SHP77 (cell line): ENCODE measurements at places on chromosomes 12 and 14.

DNA sequence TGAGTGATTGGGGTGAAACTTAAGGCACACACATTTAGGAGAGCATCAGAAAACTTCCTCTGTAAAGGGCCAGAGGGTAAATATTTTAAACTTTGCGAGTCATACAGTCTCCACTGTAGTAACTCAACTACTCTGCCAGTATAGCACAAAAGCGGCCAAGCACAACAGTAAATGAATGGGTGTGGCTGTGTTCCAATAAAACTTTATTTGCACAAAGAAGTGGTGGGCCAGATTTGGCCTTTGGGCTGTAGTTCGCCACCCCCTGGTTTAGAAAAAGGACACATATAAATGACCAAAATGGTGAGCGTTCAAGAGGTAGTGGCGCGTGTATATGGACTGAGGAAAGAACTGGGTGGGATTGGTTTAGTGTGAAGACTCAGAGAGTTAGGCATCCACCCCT lies 109.9 kb downstream of the CALM1 start:
- no peak for DNase-seq

- no peak for DNase-seq
Measured at GRCh38 chr14:104980611-104981531, 2.7 kb upstream of the AHNAK2 start.

DNA sequence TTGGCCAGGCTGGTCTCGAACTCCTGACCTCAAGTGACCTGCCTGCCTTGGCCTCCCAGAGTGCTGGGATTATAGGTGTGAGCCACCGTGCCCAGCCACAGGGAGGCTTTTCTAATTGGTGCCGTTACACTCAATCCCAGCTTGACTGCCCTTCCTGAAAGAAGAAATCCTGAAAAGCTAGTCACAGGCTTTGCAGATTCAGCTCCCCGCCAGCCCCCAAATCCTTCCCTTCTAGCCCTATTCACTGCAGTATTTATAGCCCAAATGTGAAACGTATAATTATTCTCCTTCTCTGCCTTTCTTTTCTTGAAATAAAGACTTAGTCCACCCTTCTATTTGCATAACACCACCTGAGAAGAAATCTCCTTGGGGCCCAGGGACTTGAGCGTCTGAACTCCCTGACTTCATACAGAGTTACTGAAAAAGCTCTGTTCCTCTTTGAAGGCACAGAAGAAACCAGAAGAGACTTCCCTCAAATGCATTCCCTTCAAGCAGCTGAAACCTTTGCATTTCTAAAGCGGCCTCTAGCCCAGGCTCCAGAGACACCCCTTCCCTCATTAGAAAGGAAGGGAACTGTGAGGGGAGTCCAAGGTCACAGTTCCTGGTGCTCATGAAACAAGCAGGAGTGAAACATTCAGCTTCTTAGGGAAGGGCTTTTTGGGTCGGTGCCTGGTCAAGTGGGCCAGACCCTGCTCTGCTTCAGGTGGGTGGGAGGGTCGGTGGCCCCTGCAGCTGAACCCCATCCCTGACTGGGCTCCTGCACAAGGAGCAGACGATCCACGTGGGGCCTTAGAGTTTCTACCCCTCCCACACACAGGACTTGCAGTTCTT lies 42.3 kb upstream of the BATF start:
- no peak for DNase-seq

GRCh38 chr12:128600886-128601285 lies 222.9 kb downstream of the SLC15A4 start:
- DNase-seq: no peak

DNA sequence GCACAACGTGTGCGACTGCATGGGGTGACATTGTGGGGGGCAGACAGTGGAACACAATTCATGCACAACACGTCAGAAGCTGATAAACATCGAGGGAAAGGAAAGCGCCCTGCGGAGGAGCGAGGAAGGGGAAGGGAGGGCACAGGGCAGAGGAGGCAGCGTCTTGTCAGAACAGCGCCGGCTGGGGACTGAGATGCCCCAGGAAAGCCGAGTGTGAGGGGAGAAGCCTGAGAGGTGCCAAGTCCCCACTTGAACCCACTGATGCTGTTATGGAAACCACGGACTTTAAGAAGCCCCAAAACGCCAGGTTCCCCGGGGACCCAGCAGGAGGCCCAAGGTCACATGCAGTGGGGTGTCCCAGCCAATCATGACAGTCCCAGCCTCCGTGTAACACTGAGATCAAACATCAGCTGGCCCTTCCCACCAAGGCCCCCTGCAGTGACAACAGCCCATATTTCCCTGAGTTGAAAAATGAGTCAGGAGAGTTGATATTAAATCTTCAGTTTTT lies 70.0 kb downstream of the GALNT9 start:
- DNase-seq: no peak

GRCh38 chr12:113470871-113471618 lies 626 bp downstream of the LHX5 start:
- no peak for DNase-seq

DNA sequence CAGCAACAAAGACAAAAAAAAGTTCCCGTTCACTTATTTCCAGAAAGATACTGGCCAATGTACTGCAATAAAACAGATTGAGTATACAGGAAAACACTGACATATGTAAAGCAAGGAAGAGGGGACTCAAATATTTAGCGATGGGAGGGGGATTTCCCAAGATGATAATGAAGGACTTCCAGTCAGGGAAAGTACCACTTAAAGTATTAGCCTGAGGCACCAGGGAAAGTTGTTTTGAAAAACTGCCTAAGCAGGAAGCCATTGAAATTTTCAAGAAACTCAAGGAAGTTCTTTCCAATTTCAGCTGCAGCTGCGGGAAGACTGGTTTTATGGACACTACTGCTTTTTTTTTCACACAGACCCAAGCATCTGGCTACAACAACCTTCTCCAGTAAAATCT lies 1007.4 kb upstream of the NOVA1 start:
- no peak for DNase-seq

- DNase-seq: no peak
Measured at GRCh38 chr14:41051801-41052200, 554.9 kb upstream of the LRFN5 start.

DNA sequence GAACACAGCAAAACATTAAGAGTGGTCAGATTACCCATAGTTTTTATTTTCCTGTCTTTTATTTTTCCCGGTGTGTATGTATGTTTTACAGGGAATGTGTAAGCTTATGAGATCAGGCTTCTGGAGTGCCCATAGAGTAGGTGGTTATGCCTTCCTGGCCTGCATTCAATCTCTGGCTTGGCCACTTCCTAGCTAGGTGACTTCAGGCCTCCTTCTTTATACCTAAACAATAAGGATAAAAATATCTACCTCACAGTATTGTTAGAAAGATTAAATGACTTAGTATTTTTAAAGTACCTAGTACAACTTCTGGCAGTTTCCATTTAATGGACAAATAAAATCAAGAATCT lies 42.4 kb downstream of the ITPR2 start:
- no peak for DNase-seq

GRCh38 chr14:69335371-69335771 lies 62.7 kb downstream of the ERH start:
- no peak for DNase-seq

- DNase-seq: peak; percentile 16
Measured at GRCh38 chr14:61461808-61462275, 140.5 kb downstream of the PRKCH start.

GRCh38 chr12:52285851-52286530 lies 5.3 kb downstream of the KRT81 start:
- no peak for DNase-seq

DNA sequence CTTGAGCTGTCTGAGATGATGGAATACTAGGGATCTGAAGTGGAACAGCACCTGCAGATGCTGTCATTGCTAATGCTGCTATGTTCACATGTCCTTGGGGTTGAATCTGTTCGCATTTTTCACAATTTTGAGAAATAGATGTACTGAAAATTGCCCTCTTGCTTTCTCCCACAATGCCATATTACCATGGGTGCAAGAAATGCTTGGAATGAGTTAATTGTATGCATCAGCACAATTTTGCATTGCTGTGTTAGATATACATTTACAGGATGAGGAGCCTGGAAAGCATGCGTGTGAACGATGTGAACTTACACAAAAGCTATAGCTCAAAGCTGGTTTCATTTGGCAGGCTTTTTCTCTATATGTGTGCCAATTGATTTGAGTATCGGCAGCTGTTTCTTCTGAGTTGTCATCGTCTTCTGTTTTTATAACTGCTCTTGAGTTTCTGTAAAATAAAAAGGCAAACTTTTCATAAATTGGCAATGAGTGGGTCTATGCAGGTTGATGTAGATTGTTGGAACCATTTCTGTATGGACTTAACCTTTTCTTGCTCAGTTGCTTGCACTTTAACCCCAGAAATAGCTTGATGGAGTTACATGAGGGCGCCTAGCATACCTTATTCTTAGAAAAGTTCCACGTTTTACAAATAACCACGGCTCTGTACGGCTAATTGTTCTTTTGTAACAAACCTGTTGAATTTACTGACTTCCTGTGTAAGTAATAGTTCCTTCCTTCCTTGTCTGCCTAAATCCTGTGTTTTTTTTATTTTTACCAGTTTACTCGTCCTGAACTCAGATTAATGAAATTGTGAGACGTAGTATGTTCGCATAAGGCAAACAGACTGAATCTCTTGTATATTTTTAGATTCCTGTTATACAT lies 105.9 kb downstream of the FGD4 start:
- DNase-seq: no peak

- peak; percentile 81 for DNase-seq
Measured at GRCh38 chr12:131830335-131830913, 2.2 kb downstream of the MMP17 start.

DNA sequence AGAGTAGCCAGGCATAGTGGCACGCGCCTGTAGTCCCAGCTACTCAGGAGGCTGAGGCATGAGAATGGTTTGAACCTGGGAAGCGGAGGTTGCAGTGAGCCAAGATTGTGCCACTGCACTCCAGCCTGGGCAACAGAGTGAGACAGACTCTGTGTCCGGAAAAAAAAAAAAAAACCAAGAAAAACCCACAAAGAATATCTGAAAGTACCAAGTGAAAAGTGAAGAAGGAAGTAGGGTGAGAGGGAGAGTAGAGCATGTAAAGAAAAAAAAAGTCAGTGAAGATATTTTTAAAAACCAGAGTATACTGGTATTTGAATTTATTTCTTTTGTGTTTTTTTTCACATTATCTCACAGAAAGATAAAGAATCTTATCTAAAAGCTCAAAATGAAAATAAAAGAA lies 43.3 kb upstream of the ISM2 start:
- DNase-seq: no peak

GRCh38 chr12:108048686-108049085 lies 80.4 kb upstream of the WSCD2 start:
- no peak for DNase-seq

DNA sequence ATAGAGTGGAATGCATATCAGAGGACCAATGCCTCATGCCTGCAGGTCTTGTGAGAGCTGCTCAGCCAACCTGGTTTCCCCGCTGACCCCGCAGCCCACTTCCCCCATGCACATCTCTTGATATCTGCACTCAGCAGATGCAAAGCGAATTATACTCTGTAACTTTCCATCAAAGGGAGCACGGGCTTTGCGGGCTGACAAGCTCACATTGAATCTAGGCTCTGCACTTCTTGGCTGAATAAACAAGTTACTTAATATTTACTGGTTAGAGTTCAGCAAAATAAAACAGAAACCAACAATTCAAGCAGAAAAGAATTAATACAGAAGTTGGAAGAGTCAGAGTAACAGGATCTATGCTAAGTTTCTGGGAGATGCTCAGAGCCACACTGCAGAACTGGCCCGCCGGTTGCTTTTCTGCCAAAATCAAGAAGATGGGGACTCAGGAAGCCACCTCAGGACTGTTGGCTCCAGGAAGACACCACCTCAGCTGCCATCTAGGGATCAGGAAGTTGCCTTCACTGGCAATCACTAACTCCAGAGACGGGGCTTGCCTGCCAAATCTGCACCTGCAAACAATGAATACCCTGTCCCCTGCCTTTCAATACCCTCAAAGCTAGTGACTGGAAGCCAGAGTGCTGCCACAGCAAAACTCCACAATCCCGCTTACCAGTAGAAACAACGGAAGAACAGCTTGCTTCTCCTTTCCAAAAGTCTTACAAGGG lies 46.5 kb downstream of the NR1H4 start:
- DNase-seq: no peak

DNA sequence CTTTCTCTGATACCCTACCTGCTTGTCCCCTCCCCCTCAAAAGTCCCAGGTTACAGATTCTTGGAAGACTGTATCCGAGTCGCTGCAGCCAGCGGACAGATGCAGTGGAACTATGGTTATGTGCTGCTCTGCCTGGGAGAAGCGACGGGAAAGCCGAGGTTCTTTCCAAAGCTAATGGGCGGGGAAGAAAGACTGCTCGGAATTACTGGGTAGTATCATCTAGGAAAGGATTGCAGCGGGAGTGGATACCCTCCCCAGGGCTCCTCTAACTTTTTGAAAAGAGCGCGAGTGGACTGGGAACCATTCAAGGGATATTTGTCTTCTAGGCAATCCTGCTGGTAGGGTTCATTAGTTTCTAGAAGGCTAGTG lies 1.4 kb downstream of the PTHLH start:
- DNase-seq: no peak

DNA sequence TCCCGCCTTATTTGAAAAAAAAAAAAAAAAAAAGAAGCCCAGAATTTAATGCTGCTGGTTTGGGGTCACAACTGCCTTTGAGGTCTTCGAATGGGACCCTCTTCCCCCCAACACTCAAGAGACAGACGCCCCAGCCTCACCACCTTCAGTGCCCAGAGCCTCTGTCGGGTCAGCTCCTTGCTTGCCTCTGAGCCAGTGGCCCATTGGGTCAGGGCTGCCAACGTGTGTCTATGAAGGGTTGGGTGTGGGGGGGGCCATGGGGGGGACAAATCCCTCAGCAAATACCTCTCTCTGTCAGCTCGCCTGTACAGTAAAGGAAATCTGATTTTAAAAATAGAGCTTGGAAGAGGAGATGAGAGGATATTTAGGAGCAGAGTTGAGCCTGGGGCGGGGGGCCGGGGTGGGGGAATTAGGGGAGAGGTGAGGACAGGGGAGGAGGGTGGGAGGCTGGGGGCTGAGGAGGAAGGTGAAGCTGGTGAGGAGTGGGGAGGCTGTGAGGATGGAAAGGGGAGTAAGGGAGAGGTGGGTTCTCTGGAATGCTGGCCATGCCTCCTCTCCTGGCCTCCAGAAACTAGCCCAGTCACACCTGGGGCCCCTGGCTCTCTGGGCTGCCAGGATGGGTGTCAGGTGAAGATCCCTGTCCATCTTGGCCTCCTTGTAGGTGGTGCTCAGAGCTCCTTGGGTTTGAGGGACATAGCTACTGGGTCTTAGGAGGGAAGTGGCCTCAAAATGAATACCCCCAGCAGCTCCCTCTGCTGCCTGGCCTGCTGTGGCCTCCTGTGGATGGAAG lies 13.3 kb downstream of the RTL1 start:
- DNase-seq: no peak

- no peak for DNase-seq
Measured at GRCh38 chr14:60381909-60382308, 104.0 kb downstream of the C14orf39 start.

- no peak for DNase-seq
Measured at GRCh38 chr14:60093606-60094005, 1.9 kb downstream of the PCNX4 start.

DNA sequence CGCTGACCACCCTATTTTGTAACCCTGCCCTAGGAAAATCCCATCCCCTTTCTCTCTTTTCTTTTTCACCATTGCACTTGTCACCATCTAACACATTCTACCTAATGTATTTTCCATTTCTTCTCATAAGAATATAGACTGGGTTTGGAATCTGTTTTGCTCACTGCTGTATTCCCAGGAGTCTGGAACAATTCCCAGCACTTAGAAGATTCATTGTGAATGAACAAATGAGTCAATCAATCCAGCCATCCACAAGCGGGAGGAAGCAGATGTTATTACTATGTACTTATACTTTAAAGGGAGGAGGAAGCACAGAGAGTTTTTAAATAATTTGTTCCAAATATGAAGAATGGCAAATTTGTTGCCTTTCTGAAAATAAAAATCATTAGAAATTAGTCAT lies 142.1 kb downstream of the KIF21A start:
- DNase-seq: no peak
